GM12878 (cell line): ENCODE measurements at places on chromosomes 5 and 9. TPM values are rescaled to one million over a fixed set of nuclear protein-coding genes. Genes with fewer than 3 reads are reported as not detected.

- no peak for DNase-seq
Measured at GRCh38 chr5:178211095-178212048, 7.0 kb downstream of the HNRNPAB start.

TMEM252 gene
- not detected in 2 replicates for total RNA-seq

DNA sequence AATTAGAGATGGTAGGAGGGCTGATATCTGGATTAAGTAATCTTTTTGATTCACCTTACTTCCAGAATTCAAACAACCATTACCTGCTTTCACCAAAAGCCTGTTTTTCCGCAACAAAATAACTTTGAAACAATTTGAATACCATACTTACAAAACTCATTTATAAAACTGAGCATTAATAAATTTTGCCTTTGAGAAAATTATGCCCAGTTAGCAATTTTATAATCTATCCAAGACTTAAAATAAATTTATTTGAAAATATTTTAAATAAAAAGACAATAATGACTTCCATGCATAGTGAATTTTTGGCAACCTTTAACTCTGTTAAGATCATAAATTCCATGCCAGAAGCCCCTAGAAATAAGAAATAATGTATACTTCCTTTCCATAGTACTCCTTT is 71.3 kb upstream of the FTMT start:
- DNase-seq, result no peak

GFM2 gene
- total RNA-seq, result 22.1 and 24.3 TPM in 2 replicates

- no peak for DNase-seq
Measured at GRCh38 chr5:55855509-55855908, 4.4 kb downstream of the IL31RA start.

DNA sequence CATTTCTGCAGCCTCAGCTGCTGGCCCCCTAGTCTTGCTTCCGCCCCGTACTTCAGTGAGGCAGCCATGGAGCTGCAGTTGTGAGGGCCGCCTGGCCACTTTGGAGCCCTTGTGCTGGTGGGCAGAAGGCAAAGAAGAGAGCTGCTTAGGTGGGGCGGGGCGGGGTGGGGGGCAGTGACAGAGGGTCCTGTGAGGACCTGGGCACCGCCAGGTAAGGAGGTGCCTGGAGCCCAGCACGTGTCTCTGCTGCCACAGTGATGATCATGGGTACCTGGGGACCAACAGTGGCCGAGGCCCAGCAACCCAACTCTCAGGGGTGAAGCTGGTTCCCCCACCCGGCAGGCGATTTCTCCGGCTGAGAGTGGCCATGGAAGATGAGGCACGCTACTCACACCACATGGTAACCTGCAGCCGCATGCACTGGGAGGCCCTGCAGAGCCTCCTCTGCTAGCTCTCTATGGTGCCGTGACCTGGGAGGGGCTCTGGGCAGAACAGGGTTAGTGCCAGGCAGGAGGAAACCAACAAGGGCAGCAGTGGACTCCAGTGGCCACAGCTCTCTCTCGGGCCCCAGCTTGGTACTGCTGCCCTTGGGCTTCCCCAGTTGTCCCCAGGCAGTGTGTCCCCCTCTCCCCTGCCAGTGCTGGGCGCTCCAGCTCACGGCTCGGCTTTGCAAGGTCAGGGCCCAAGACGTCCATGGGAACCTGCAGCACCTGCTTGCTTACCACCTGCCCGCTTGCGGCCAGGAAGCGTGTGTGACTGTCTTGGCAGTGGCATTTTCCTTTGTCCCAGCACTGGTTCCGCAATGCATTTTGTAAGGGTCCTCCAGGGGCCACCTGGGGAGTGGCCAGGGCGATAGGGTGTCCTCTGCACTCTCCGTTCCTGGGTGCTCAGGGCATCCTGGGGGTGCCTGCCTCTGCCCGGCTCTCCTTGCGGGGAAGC is 24.0 kb downstream of the NDUFS6 start:
- no peak for DNase-seq

RMI1 gene
- 18.0 and 19.4 TPM in 2 replicates for total RNA-seq

HTR4 gene
- total RNA-seq, result not detected in 2 replicates

- no peak for DNase-seq
Measured at GRCh38 chr5:81391-82021, 10.5 kb upstream of the PLEKHG4B start.

GRCh38 chr5:80963966-80964481 is 3.9 kb downstream of the RASGRF2 start:
- no peak for DNase-seq

LCN2 gene
- total RNA-seq, result not detected in 2 replicates
